ENCODE measurements at places on chromosomes 7 and 10. TPM values are rescaled to one million over a fixed set of nuclear protein-coding genes. Genes with fewer than 3 reads are reported as not detected.
A peak's percentile ranks its signal among the peaks of the same experiment; 100 is the strongest.

DNA sequence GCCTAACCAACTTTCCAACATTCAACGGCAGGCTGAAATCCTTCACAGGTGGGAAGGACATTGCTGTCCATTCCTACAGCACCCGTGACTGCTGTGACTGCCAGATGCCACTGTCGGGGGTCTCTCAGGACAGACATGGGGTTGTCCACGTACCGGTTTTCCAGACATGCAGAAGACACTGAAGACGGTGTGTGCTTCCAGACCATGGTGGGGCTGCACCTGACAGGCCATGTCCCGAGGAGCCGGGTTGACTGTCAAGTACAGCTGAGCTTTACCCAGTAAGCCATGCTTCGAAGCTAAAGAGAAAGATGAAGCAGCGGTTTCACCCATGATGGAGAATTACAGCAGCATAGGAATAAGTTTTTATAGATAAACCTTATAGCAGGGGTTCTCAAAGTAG, 70.9 kb downstream of the PKD1L1 start:
- DNase-seq, result no peak

- DNase-seq, result no peak
These were observed 97.8 kb downstream of the ELAPOR2 start for GRCh38 chr7:86961686-86962085.

DNA sequence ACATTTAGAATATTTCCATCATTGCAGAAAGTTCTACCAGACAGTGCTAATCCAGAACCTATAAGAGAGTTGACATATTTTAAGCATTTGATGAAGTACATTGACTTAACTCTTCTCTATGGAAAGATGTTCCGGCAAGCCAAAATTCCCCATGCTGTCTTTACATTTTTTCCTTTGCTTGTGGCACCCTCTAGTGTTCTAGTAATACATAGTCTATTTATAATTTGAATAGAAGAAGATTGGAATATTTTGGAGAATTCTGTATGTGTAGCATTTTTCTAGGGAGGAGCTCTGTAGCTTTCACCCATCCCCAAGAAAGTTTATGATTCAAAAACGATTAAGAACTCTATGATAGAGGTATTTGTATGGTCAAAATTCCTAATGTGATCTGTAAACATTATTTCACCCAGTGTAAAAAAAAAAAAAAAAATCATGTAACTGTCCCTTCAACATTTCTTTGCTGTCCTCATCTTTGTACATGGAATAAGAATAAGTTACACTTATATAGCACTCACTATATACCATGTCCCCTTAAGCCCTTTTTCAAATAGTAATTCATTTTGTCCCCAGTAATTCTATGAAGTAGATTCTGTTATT, 33.2 kb downstream of the NRF1 start:
- peak; percentile 51 for DNase-seq

DNA sequence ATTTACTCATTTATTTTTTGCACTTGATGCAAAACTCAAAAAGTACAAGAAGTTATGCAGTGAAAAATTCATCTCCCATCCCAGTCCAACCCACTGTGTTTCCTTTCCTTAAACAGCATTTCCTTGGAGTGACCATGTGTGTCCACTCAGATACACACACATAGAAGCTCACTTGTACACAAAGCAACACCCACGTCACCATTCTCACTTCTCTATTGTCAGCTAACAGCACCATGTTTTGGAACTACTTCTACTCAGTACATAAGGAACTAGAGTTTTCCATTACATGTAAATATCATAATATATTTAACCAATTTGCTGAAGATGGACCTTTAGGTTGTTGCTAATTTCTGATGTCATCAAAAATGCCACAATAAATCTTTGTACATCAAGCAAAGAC, 167.6 kb downstream of the GRID1 start:
- DNase-seq, result no peak

The BAMBI gene
- total RNA-seq, result 1,010 TPM

The PTPRN2 gene
- total RNA-seq, result 0.25 TPM
